ENCODE measurements at places on chromosomes 2 and 18.
A peak's percentile ranks its signal among the peaks of the same experiment; 100 is the strongest.

- no peak for DNase-seq
These were observed 5.5 kb downstream of the DCTN1 start for GRCh38 chr2:74374509-74375205.

GRCh38 chr2:98300141-98300874 lies 45.9 kb upstream of the CNGA3 start:
- no peak for DNase-seq

DNA sequence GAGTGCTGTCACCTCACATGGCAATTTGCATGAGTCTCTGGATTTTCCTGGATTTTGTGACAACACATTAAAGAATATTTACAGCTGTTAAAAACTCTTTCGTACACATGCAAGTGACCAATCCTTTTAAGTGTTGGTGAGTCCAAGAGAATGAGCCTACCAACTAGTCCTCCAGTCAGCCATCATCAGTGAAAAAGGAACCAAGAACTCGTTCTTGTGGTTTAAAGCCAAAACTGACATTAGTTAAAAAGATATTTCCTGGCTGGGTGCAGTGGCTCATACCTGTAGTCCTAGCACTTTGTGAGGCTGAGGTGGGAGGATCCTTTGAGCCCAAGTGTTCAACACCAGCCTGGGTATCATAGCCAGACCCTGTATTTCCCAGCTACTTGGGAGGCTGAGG lies 215.4 kb upstream of the ITGA4 start:
- no peak for DNase-seq

DNA sequence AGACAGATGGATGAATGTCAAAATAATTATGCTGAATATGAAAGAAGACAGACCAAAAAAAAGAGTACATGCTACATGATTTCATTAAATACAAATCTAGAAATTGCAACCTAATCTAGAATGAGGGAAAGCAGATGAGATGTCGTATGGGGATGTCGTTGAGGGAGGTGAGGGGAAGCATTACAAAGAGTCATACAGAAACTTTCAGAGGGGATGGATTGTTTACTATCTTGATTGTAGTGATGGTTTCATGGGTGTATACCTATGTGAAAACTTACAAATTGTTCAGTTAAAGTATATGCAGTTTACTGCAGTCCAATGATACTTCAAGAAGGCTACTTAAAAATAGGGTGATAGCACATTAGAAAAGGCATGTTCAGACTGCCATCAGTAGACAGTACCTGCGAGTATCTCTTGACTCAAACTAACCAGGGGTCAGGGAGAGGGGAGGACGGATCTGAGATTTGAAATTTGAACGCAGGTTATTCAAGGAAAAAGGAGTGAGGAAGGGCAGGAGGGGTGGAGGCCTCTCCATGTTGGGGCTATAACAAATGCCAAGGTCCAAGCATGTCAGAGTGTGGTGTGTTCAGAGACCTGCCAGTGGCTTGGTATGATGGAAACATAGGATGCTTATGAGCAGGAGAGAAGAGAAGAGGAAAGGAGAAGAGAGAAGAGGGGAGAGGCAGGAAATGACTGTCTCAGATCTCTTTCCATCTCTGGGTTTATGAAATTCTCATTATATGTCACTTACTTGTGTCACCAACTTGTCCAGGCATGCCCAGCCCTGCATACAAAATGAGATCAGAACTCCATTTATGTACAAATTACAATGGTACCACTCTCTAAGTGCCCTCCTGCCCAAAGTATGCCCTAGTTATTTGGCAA lies 257.3 kb upstream of the CXCR4 start:
- DNase-seq, result no peak

- peak; percentile 73 for DNase-seq
These were observed 265.9 kb downstream of the CELF4 start for GRCh38 chr18:37299471-37300304.

DNA sequence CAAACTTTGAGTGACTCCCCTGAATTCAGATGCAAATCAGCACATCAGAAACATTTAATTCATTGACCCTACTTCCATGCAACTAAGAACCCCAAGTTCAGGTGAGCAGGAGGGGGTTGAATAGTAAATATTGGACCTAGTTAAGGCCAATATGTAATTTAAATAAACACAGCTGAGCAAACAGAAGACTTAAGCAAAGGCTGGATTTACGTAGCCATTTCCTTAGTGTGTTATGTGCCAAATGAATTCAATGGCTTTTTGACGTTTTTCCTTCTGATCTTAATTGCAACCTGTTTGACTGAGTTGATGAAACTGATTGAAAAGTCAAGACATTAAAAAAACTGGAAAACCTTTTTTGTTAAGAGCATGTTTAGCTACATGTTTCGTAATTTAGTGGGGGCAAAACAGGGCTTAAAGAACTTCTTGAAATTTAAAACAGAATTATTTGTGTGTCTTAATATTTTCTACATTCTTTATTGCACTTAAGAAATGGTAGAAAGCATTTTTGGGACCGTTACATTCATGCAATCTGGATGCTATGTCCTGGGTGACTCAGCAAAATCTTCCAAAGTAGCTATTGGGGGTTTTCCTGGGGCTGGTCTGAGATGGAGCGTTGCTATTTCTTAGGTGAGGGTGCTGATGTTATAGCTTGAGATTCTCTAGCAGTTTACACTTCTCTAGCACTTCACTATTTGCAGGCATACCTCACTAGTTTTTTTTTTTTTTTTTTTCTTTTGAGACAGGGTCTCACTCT lies 25.5 kb upstream of the KCNE4 start:
- DNase-seq, result no peak

GRCh38 chr2:217047209-217047608 lies 187.3 kb upstream of the TNP1 start:
- DNase-seq, result no peak

GRCh38 chr2:86806059-86806857 lies 15.5 kb upstream of the CD8A start:
- no peak for DNase-seq

DNA sequence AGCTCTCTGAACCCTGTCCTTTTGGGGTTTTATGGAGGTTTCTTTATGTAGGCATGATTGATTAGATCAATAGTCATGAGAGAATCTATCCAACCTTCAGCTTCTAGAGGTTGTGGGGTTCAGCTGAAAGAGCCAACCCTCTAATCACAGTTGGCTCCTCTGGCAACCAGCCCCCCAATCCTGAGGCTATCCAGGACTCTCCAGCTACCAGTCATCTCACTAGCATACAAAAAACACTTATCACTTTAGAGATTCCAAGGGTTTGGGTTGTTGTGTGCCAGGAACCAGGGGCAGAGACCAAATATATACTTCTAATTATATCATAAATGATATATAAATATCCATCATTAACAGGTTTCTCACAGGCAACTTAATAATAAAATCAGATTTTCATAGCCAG lies 11.7 kb downstream of the WDPCP start:
- DNase-seq, result no peak

DNA sequence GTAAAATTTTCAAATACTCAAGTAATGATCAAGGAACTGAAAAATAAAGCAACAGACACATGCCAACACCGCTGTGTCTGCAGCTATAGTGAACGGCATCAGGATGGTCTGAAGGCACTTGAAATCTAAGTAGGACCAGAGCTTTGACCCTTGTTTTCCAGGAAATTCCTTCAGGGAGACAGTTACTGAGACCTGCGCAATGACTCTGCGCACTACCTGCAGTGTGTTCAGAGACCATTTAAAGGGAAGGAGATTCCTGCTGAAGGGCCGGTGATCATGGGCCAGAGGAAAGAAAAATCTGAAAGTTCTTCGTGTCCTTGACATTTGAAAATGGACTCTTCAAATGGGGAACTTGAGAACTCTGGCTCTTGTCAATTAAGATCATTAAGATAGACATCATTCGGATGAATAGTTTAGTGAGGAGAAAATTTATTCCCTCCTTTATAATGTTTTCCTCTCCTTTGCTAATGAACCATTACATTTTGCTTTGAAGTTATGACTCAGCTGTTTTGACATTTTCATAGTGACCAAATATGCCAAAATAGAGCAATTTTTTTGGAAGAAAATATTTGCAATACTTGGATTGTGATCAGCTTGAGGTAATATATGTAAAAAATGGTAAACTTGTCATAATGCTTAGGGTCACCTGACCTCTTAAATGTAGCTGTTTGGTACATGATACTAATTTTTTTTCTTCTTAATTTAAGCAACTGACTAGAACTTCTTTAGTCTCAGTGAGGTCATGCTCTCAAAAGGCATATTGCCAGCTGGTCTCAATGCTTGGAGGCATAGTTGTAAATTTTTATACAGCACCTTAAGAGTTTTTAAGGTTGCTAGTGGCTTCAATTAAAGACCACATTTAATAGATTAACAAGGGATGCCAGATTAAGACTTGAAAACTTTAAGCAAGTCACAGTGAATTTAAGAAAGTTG lies 329.3 kb downstream of the ARHGAP15 start:
- DNase-seq, result no peak

- no peak for DNase-seq
These were observed 71.2 kb upstream of the CNTNAP5 start for GRCh38 chr2:123953846-123954245.

GRCh38 chr2:201242571-201243277 lies 17.6 kb upstream of the CASP8 start:
- DNase-seq, result no peak

- no peak for DNase-seq
These were observed 41.3 kb downstream of the SCG2 start for GRCh38 chr2:223560749-223561435.

DNA sequence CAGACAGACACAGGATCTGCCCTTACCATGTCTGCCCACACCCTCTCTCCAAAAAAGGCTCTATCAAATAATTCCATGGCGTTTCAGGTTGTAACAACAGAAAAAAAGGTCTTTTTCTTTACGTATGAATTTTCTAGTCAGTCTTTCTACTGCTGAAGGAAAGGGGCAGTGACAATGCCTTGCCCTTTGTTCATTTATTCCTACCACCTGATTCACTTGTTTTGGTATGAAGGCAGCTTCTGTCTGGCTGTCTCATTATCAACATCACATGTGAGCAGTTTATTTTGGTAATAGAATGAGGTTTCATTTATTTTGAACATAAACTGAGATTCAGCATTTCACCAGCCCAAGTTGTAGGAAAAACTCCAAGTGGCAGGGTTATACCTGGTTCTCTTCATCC lies 94.3 kb upstream of the KLF7 start:
- no peak for DNase-seq

GRCh38 chr2:188966079-188966571 lies 8.0 kb upstream of the COL3A1 start:
- DNase-seq, result no peak

- no peak for DNase-seq
These were observed 1.1 kb downstream of the LRRFIP1 start for GRCh38 chr2:237628247-237629187.

- DNase-seq, result no peak
These were observed 385.1 kb downstream of the RAD51AP2 start for GRCh38 chr2:17133052-17133671.

DNA sequence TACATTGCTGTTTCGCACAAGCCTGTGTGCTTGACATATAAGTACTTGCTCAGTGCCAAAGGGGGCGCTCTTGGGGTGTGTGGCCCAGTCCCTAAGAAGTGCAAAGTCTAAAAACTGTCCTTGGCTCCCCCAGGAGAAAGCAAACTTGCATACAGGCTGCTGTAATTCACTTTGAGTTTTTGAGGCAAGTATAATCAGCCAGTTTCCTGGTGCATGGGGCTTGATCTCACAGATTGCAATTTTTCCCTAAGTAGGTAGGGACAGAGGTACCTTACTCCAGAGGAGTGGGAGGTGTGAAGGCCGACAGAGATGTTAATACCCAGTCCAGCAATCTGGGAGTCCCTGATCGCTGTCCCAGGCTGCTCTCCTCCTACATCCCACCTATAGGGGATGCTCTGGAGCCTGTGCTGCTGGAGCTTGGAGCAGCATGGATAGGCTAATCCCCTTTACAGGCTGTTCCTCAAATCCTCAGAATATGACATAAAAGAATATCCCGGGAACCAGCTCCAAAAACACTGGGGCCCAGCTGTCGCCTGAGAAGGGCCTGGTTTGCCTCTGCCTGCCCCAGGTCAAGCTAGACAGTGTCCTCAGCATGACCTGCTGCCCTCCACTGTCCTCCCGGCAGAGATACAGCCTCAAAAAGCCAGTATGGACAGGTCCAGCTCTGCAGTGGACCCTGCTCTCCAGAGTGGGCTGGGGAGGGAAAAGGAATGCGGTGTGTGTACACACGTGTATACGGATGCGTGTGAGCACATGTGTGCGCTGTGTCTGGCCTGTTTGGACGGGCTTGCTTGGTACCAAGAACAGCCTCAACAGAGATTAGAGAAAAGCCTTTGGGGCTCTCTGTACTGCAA lies 136.5 kb upstream of the HAAO start:
- peak; percentile 25 for DNase-seq

DNA sequence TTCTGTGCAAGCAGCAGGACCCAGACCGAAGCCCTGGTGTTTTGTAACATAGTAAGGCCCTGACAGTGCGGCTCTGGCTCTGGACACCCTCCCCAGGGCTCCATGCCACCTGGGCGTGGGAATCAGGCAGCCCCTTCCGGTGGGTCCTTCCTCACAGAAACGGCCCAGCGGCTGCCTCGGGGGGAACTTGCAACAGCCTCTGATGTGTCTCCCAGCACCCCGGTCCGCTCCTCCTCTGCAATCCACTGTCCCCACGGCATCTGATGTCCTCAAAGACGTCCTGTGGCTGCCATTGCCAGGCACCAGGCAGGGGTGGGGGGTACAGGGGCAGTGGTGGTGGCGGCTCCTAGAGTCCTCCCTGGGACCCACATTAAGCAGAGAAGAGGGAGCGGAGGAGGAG lies 58.8 kb downstream of the CENPO start:
- no peak for DNase-seq

GRCh38 chr18:34330308-34330707 lies 105.6 kb upstream of the NOL4 start:
- no peak for DNase-seq

DNA sequence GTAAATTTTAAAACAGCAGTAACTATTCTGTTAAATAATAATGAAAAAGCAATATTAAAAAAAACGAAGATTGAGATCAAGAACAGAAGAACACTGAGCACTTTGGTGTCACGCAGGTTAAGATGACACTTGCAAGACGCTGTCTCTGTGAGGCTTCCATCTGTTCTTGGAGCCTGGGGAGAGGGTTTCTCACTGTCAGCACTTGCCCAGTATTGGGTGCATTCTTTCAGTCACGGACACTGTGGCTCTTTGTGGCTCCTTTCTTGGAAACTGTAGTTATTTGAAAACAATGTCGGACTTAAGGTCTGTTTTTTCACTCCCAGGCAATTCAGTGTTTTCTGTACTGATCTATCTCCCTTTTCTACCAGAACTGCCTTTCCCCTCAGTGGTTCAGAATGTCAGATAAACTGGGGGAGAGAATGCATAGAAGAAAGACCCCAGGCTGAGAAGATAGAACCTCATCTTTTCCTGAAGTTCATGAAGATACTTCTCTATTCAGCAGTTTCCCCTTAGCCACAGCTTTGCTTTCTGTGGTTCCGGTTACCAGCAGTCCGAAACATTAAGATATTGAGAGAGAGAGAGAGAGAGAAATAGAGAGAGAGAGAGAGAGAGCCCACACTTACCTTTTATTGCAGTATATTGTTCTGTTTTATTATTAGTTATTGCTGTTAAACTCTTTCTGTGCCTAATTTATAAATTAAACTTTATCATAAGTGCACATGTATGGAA lies 283.3 kb downstream of the DCDC2C start:
- DNase-seq, result no peak

Data from RPMI8226 (cell line).